WERI-Rb-1 (cell line): ENCODE measurements at places on chromosomes 13 and 19.
A peak's percentile ranks its signal among the peaks of the same experiment; 100 is the strongest.

DNA sequence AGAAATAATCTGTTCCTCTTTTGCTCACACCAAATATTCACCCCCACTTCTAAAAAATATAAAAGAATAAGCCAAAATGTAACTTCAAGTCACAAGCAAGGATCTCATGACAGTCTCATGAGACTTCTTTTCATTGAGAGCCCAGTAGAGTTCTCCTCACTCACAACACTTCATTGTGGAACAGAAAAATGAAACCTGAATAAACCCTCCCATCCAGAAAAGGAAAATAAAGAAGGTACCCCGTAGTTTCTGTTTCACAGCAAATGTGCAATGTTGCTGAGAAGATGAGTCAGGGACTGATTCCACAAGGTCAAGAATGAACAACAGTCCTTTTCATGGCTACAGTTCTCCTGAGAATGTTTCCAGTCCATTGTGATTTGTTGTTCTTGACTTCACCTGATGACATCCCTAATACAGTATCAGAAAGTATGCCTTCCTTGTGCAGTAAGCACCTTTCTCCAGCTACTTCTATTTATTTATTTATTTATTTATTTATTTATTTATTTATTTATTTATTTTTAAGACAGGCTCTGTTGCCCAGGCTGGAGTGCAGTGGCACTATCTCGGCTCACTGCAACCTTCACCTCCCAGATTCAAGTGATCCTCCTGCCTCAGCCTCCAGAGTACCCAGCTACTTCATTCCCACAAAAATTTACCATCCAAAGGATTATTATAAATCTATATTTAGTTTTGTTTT is 6.4 kb upstream of the ZNF841 start:
- no peak for DNase-seq

DNA sequence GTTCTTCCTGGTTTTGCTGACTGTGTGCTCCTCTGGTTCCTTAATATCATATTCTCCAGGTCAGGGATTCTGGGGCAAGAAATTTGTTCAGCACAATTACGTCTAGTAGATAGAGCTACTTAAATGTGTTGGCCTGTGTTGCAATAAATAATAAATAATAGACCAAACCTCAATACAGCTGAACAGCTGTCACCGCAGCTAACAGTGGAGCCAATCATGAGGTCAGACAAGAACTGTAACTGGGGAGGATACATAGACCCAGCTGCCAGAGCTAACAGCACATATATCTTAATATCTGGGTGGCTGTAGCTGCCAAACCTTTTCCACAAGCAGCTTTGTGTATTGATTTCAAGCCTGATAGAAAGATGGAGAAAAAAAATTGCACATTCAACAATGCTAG is 1596.3 kb upstream of the PCDH20 start:
- no peak for DNase-seq

GRCh38 chr19:16915135-16915534 is 26.3 kb downstream of the F2RL3 start:
- no peak for DNase-seq

GRCh38 chr19:2048959-2049740 is 1.9 kb downstream of the MKNK2 start:
- DNase-seq = no peak

DNA sequence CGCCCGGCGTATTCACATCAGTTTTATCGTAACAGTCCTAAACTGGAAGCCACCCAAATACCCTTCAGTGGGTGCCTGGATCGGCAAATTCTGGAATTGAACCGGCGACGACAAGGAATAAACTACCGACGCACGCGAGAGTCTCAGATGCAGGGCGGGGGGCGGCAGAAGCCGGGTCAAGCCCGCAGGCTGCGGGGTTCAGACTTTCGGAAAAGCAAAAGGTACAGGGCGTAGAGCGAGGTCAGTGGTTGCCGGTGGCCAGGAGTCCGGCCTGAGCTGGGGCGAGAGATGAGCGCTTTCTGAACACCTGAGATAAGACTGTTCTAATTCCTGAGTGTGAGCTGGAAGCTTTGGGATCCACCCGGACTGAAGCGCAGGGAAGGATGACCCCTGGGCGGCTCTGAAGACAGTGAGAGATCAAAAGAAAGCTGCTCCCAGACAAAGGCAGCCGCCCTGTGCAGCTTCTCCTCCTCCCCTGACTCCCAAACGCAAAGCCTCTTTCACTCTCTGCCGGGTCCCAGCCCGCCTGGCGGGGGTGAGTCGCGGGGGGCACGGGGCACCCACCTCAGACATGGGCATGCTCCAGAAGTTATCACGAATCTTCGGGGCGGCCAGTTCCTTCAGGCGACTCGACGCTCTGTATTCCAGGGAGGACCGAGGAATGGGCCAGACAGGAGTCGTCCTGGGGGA is 26.2 kb upstream of the MIER2 start:
- DNase-seq = no peak

- no peak for DNase-seq
These were observed 36.3 kb upstream of the MLNR start for GRCh38 chr13:49183672-49184325.

- DNase-seq = no peak
These were observed 4.4 kb downstream of the BCKDHA start for GRCh38 chr19:41402010-41402409.

DNA sequence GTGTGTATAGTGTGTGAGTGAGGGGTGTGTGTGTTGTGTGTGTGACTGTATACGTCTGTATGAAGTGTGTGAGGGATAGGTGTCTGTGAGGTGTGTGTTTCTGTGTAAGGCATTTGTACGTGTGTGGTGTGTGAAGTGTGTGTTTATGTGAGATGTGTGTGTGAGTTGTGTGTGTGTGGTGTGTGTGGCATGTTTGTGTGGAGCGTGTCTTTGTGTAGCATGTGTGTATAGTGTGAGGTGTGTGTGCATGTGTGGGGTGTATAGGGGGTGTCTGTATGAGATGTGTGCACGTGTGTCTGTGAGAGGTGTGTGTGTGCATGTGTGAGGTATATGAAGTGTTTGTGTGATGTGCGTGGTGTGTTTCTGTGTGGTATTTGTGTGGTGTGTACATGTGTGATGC is 13.2 kb upstream of the TNFRSF19 start:
- DNase-seq = no peak

DNA sequence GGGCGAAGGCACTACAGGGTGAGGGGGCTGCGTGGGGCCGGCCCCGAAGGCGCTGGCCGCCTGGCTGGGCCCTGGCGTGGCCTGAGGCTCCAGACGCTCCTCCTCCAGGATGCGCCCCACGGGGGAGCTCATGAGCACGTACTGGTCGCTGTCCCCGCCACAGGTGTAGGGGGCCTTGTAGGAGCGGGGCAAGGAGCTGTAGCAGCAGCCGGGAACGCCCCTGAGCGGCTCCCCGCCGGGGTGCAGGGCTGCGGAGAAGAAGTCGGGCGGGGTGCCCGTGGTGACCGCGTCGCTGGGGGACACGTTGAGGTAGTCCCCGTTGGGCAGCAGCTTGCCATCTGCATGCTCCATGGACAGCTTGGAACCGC is 3.0 kb downstream of the IRS2 start:
- DNase-seq = peak; percentile 36

- DNase-seq = no peak
These were observed 10.4 kb downstream of the SAMD4B start for GRCh38 chr19:39352381-39353255.

DNA sequence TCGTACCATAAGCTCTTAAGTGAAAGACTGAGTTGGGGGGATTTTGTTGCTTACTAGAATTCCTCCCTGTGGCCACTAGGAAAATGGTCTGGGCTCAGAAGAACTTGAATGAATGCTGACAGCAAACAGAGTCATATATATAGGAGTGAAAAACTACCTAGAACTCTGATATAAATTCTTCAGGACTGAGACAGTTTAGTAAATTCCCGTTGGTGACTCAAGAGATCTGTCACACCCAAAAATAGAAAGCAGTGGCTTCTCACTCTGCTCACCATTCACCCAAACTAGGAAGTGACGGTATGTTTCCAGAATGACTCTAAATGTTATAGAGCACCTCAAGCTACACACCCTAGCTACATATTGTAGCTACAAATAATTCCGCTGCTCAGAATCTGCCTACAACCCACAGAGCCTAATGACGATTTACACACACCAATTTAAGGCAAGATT is 116.2 kb downstream of the TBC1D4 start:
- no peak for DNase-seq

GRCh38 chr19:17488593-17489391 is 18.5 kb downstream of the SLC27A1 start:
- DNase-seq = peak; percentile 82

DNA sequence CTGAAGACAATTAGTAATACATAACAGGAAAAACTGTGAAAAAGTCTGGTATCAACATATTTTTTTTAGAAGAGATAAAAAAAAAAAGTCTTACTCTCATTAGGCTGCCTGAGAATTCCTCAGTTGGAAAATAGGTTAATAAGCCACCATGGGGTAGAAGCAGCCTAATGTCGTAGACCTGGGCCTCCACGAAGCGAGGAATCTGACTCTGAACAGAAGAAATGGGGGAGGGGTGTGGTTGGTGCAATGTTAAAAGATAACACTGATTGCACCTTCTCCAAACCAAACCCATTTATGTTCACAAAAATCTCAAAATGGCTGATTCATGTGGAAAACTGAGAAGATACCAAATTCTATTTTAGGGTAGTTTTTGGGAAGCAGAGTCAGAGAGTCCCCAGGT is 62.4 kb downstream of the MPHOSPH8 start:
- DNase-seq = no peak

DNA sequence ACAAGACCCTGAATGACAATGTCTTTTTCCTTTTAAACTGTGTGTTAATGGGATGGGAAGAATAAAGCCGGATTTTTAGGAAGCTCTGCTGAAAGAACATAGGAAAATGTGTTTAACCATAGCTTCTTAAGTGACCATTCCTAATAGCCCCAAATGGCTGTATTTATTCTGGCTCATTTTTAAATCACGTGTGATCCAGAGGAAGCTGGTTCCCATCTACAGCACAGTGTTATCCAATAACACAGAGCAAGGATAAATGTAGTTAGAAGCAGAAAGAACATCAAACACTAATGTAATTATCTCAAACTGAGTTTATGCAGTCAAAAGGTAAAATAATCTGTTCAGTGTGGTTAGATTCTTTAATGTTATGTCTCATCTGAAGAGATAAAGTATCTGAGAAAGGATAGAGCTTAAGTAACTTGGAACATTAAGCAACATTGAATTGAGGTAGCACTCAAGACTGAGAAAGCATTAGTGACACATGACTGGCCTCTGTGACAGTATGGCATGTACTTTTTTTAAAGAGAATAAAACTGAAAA is 853.3 kb downstream of the GPC5 start:
- DNase-seq = no peak

DNA sequence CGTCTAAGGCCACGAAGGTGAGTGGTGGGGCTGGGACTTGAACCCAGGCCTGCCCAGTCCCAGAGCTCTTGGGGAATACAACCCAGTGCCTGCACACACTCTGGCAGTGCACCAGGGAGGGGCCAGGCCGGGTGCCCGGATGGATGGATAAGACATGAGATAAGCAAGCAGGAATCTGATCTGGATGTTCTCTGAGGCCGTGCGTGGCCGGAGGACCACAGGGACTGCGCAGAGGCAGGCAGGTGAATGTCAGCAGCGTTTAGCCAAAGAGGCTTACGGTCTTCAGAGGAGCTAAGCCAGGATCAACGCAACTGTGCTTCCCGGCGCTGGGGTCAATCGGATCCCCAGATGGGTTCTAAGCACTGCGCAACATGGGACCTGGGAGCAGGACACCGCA is 1.5 kb downstream of the ZNF787 start:
- DNase-seq = peak; percentile 96

- DNase-seq = no peak
These were observed at the start of gene CKM for GRCh38 chr19:45322744-45323281. CKM (minus strand) TSS chr19:45322875; CDS start chr19:45319713, 3,162 bp downstream.

DNA sequence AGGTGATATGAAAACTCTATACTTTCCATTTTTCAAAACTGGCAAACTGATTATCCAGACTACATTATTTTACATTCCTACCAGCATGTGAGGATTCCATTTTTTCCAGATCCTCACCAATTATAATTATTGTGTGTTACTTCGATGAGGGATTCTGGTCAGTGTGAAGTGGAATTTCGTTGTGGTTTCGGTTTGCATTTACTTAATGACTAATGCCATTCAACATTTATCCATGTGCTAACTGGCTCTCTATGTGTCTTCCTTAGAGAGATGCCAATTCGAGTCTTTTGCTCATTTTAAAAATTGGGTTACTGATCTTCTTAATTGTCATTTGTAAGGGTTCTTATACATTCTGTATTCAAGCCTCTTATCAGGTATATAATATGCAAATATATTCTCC is 1551.3 kb upstream of the MIR17HG start:
- DNase-seq = no peak

DNA sequence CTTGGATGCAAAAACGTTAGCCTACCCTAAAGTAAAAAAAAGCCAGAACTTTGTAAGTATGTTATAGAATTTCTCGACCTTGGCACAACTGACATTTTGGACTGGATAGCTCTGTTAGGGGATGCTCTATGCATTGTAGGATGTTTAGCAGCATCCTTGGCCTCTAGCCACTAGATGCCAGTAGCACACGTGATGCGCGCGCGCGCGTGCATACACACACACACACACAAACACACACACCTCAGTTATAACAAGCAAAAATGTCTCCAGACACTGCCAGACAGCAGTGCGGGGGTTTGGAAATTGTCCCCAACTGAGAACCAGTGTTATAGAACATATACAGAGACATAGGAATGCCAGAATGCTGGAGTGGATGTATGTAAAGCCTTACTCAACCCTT is 17.2 kb downstream of the ZNF226 start:
- DNase-seq = no peak

DNA sequence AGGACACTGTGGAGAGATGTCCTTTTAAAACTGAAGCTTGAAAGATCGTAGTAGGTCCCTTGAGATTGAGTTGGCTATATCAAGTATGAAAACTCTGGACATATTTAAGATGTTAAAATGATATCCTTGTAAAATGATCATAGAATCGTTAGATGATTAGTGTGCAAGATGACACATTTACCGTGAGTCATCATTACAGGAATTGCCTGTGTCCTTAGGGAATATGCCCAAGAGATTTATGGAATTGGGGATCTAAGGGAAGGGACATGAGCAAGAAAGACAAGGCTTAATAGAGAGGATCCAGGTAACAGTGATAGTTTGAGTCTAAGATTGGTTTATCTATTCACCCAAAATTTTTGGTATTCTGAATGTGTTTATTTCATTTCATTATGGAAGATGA is 233.7 kb downstream of the GPC5 start:
- DNase-seq = no peak

DNA sequence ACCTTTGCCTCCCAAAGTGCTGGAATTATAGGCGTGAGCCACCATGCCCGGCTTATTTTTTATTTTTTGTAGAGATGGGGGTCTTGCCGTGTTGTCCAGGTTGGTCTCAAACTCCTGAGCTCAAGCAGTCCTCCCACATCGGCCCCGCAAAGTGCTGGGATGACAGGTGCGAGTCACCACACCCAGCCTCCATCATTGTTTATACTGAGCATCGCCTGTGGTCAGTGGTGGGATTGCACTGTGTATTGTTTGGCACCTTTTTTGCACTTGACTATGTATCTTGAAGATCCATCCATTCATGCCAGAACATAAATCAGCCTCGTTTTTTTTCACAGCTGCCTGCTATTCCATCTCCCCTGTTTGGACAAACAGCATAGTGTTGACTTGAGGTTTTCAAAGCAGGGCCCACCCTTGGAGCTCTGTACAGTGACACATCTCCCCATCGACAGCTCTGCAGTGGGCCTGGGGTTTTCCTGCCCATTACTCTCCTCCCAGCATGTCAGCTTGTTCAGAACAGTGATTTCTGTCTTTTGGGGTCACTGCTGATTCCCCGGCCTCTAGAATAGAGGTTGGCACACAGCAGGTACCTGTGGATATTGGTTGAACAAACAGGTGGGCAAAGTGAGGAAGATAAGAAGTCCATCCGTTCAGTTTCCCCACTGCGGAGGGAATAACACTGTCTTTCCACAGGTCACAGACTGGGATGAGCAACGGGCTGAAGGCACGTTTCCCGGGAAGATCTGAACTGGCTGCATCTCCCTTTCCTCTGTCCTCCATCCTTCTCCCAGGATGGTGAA is 8.2 kb upstream of the UPK1A start:
- no peak for DNase-seq
